Germinal center (tissue), 1 donor: ENCODE measurements at places on chromosomes 7 and 10.

- DNase-seq = no peak
Observed at GRCh38 chr7:84261509-84261908, 66.9 kb upstream of the SEMA3A start.

DNA sequence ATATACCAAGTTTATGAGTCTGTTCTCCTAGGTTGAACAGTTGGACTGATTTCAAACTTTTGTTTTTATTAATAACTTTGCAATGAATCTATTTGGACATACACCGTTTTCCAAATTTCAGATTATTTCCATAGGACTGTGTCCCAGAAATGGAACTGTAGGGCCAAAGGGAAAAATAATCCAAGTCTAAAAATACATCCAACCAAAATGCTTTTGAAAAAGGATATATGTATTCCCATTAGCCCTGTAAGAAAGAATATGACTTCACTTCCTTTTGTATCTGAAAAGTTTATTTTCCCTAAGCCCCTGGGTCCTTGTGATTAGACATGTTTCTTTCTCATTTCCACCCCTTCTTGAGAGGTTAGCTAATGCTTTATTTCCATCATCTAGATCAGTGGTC, 434.2 kb upstream of the MKI67 start:
- no peak for DNase-seq

GRCh38 chr7:80232979-80233724, 98.5 kb downstream of the GNAI1 start:
- no peak for DNase-seq

DNA sequence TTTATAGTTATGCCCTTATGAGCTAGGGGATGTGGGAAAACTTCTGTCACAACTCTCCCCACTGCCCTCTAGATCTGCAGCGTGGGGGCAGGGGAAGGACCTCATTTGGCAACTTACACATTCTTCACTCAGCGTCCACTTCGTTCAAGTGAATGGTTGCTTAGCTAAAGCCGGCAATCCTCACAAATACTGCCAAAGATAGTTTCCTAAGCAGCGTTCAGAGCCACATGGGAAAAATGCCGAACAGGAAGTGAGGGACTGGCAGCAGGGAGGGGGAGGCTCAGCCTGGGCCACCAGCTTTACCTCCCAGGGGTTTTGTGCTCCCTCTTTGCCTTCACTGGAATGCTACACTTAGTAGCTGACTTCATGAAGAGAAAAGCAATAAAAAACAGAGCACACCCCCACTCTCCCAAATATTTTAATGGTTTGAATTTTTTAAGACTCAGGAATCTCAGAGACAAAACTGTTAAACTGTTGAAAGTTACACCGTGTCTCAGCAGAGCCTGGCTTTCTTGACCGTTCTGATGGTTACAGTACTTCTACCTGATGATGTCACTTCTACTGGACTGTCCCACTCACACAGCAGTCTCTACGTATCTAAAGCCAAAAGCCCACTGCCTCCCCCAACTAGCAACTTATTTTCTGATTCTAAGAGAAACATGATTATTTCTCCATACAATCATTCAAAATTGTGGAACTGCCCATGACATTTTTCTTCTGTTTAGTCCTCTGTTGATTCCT, 10.4 kb downstream of the GRM3 start:
- no peak for DNase-seq

DNA sequence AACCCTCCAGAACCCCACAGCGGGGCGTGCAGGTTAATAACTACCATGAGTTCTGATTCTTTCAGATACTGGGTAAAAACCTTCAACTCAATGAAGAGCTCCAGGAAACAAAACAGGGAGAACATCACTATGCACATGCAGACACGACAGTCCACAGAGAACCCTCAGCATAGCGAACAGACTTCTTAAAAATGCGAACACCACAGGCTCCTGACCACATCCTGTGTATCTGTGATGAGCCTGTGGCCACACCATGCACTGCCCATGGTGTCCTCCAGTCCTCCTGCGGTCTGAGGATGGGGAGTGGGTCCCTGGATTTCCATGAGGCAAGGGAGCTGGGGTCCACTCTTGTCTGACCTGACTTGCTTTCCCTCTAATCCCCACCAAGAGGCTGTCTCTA, 107.2 kb downstream of the COBL start:
- no peak for DNase-seq

GRCh38 chr7:82019551-82020475, 250.0 kb upstream of the HGF start:
- DNase-seq = no peak

DNA sequence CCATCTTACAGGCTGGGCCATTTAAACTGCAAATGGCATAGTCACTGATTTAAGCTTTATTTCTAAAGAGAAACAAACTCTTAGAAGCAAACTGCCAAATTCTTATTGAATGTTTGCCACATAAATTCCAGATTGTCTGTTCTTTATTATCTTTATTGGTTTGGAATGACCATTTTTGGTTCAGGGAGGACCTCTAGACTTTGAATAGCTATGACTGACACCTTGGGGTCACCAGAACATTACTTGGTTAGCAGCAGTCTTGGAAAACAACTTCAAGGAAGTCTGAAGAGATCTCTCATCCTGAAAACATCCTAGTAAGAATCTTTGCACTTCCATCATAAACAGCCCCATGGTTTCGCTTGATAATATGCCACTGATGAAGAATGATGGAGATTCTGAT, 197.1 kb downstream of the SUGCT start:
- DNase-seq = no peak

DNA sequence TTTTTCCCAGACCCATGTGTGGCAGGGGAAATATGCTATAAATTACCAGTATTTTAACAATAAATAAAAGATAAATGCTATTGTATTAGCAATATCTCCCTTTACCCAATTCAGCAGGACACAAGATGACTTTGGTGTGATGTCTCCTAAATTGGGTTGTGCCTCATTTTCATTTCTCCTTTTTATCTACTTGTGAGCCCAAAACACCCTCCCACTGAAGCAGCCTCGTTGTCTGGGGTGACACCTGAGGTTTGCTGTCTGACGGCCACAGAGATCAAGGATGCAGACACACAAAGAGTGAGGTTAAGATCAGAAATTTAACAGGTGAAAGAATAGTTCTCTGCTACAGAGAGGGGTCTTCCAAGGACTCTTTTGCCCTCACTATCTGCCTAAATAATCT, 27.1 kb upstream of the CC2D2B start:
- no peak for DNase-seq

- no peak for DNase-seq
Observed at GRCh38 chr7:132183781-132184380, 392.4 kb downstream of the PLXNA4 start.

GRCh38 chr10:98417973-98418664, 3.1 kb upstream of the PYROXD2 start:
- no peak for DNase-seq

- no peak for DNase-seq
Observed at GRCh38 chr10:124319926-124320391, 98.8 kb downstream of the OAT start.

- DNase-seq = no peak
Observed at GRCh38 chr10:111126077-111126476, 49.2 kb downstream of the ADRA2A start.

GRCh38 chr10:122407375-122408125, 33.0 kb downstream of the PLEKHA1 start:
- DNase-seq = no peak

GRCh38 chr7:44142028-44142427, 896 bp upstream of the MYL7 start:
- DNase-seq = no peak

- no peak for DNase-seq
Observed at GRCh38 chr10:79354141-79354540, 6.9 kb downstream of the PPIF start.

- DNase-seq = no peak
Observed at GRCh38 chr10:4813496-4813895, 12.5 kb upstream of the AKR1E2 start.
